ENCODE measurements at places on chromosomes 12 and 14.

DNA sequence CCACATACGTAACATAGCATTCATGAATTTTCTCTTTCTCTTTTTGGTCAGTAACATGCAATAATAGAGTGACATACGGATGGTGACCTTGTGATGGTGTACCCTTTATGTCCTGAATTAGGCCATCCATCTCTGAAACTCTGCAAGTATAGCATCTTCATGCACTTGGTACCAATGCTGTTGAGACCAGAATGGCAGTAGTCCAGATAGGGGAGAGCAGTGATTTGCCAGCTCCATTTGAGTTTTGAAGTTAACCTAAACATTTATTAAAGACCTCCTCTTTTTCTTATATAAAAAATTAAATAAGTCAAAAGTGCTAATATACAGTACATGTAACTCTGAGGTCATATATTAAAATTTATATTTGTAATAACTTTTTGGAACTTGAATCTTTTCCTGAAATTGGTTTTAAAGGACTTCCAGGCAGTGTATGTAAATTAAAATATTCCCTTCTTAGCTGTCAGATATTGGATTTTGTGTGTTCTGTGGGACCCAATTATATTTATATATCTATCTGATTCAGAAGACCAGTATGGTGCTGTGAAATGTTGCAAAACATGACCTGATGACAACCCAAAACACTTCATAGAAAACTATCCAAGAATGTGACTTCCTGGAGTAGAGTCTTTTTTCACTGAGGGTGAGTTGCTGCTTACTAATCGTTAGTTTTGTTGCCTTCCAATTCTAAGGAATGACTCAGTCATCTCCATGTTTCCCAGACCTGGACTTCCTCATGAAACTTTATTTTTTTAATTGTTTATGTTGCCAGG lies 3.5 kb downstream of the ELK3 start:
- no peak for DNase-seq

DNA sequence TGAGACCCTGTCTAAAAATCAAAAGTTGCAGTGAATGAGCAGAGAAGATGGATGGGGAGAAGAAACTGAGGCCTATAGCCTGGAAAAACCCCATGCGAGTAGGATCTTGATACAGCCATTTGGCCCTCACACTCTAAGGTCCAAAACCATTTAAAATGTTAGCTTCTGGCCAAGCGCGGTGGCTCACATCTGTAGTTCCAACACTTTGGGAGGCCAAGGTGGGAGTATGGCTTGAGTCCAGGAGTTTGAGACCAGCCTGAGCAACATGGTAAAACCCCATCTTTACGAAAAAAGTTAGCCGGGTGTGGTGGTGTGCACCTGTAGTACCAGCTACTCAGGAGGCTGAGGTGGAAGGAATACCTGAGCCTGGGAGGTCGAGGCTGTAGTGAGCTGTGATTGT lies 19.8 kb downstream of the VRTN start:
- DNase-seq, result no peak

- no peak for DNase-seq
Observed at GRCh38 chr14:23434488-23435222, 805 bp downstream of the MYH7 start.

GRCh38 chr12:48629541-48629940 lies 52.5 kb downstream of the KANSL2 start:
- DNase-seq, result no peak

DNA sequence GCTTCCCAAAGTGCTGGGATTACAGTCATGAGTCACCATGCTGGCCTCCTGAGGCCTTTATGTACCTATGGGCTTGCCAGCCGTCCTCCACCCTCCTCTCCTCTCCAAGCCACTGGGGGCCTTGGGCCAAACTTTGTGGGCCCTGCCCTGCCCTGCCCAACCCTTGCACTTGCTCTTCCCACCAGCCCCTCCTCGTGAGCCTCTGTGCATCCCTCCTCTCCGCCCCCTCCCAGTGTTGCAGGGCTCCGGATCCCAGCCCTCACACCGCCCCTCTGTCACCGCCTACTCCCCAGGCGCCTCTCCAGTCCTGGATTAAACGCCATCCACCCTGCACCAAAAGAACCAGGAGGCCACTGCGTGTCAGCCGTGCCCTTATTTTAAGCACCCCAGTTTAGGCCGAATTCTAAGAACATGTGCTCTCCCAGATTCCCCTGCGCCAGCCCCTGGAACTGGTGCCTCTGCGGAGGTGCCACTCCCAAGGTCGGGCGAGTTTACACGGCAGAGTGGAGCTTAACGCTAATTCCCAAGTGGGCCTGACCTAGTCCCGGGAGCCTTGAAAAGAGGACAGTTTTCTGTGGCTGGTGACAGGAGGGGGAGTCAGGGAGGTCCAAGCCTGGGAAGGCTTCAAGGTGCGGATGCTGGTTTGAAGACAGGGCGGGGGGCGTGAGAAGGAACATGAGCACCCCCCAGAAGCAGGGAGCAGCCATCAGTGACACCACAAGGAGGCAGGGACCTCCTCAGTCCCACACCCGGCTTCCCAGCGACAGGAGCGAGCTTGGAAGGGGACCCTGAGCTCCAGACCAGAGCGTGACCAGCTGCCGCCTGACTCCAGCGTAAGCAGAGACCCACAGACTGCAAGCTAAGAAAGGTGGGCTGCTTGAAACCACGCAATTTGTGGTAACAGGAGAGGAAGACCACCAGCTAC lies 21.2 kb upstream of the CDCA4 start:
- no peak for DNase-seq

DNA sequence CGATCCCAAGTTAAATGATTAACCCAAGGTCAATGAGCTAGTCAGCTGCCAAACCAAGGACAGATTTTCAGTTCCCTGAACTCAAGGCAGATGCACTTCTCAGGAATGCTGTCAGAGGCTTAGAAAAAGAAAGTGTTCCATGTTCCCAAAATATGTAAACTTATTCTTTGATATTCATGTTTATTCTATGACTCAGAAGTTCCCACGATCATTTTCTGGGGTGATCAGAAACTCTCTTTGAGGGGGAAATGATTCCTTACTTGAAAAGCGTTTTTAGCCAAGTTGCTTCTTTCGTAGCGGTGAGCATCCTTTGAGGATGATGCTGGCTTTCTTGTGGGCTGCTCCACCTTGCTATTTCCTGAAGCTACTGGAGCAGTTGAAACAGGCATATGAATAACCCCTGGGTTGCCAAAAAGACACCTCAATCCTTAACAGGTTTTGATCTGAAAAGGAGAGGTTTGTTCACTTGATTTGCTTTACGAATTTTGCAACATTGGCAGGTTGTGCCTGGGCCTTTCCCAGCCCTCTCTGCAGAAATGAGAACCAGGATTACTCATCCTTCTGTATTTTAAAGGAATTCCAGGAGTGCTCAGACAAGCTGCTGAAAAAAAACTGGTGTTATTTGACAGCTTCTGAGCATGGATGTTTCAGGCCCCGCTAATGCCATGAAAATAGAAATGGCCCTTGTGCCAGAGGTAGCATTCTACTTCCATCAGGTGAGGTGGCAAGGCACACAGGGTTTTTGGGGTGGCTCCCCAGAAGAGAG lies 121.4 kb upstream of the HIF1A start:
- DNase-seq, result no peak

GRCh38 chr12:64560396-64561301 lies 49.6 kb upstream of the RASSF3 start:
- DNase-seq, result no peak

GRCh38 chr12:92493816-92494215 lies 209.0 kb upstream of the PLEKHG7 start:
- no peak for DNase-seq

DNA sequence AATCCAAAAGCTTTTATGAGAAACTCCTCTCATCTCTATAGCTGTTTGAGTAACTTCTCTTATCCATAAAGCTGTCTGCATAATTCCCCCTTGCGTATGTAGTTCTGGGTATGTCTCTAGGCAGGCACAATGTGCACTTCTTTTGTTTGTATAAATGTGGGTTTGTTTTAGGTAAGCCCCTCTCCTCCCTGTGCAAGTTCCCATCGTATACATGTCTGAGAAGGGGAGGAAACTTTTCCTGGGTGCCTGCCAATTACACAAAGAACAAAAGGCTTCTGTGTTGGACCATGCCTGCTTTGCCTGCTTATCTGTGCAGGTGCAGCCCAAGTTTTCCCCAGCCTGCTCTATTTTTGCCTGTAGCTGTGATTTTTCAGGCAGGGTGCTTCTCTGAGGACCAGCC lies 96.7 kb downstream of the CCER1 start:
- no peak for DNase-seq

DNA sequence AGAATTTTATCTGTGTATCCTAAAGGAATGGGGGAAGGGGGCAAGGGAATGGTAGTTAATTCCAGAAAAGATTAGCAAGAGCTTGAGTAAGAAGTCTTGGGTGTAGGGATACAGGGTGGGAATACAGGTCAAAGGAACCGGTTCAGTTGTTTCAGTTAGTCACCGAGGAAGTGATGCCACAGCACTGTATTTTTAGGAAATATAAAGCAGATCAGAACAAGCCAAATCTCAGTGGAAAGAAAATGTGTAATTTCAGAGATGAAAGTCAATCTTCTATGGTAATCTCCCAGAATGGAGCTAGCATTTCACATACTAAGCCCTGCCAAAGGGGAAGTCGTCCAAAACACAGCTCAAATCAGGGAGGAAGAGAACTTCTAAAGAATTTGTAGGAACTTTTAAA lies 4.7 kb upstream of the TUBA1C start:
- no peak for DNase-seq

DNA sequence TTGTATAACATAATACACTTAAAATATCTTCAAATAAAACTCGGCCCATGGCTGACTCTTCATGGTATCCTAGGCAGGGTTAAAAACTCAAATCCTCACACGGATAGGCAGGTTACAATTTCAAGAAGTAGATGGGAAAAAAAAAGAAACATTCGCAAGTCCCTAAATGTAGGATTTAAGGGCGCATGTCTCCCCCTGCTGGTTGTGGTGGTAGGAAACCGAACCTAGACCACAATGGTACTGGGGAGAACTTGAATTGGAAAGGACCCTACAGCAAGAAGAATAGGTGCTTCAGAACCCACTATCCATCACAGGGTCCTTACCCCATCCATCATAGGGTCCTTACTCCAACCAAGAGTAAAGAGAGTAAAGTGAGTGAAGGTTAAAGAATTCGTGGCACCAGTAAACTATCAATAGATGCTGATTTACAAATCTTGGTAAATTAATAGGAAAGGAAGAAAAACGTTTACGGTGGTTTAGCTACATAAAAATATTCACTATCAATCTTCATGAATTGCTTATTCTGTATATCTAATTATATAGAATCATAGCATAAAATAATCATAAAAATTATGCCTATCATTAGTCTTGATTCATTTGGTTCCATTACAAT lies 3.3 kb upstream of the CIPC start:
- peak; percentile 83 for DNase-seq

- DNase-seq, result no peak
Observed at GRCh38 chr12:103560604-103561101, 26.4 kb upstream of the STAB2 start.

GRCh38 chr12:40552868-40553267 lies 139.4 kb upstream of the CNTN1 start:
- DNase-seq, result no peak

DNA sequence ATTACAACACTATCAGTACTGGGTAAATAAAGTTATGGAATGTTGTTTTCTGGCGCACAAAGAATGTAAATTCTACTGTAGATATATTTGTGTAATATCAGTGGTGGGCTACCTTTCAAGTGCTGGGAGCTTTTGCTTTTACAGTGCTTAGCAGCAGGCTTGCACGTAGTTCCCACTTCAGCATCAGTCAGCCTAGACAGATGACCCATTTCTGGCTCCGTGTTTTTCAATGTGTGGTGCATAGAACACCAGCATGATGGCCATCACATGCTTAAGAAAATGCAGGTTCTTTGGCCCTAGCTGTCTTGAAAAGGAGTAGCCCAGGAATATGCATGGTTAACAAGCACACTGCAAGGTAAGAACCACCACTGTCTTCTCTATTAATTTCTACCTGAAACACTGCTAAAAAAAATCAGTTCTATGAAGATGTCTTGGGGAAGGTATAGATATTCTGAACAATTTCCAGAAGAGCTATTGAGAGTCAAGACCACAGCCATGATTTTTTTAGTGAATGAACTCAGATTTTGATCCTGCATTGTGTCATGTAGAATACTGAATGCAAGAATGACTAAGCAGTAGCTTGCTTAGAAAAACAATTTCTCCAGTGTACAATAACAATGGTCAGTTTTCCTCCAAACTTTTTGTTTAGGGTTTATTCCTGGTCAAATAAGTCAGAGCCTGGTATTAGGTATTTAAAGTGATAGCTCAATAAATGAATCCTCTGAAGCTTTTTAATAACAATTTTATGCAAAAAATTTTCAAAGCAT lies 195.7 kb downstream of the AKAP6 start:
- DNase-seq, result no peak

DNA sequence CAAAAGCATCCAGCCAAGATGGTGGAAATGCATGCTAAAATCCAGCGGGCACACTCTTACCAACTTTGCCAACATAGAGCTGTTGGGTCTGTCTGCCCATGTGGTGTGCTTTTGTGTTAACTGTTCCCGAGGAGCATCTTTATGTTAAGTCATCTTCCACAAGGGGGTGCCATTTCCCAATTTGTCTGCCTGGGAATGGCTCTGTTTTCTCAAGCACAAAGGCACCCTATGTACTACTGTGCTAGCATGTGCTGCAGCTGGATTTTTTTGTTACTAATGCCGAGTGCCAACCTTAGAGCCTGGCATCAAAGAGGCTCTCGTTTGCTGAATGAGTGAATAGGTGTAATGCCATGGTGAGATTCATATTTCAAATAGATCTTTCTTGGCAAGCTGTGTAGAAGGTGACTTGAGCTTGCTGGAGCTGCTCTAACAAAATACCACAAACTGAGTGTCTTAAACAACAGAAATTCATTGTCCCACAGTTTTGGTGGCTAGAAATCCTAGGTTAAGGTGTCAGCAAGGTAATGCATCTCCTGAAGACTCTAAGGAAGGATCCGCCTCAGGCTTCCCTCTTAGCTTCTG lies 74.3 kb downstream of the TRHDE start:
- peak; percentile 3 for DNase-seq

- no peak for DNase-seq
Observed at GRCh38 chr12:32706335-32707024, 27.4 kb downstream of the DNM1L start.

DNA sequence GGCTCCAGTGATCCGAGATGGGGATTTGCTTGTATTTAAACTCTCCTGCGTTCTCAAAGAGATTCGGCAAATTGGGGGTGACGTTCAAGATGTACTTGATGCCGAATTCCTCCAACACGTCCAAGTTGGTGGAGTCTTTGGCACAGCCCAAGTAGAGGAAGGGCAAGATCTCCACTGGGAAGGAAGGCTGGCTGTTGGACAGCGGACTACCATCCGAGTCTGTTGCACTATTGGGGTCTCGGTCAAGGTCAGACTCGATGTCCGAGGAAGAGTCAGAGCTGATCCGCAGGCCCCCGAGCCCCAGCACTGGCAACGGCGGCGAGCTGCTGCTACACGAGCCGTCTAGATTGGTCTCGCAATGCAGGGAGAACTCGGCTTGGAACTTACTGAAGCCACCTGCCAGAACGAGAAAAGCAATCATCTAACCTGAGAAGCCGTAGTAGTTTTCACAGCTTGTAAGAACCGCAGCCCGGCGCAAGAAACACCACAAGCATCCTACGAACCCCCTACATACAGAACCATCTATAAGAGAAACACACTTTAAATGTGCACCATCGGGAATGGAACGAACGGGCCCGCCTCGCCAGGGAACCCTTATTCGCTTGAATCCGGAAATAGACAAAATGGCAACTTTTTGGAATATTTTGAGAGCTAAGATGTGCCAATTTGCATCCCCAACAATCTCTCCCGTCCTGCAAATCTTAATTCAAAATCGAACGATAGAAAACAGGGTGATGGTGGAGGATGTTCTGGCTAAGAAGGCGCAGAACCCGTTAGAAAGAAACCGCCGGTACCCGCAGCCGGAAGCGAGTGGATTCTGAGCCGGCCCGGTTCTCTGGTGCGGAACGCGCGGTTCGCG lies 1.4 kb downstream of the DUSP6 start:
- no peak for DNase-seq

GRCh38 chr12:102601621-102602020 lies 121.3 kb upstream of the IGF1 start:
- DNase-seq, result no peak

Measured in stimulated activated effector memory CD8-positive, alpha-beta T cell treated with anti-CD3 and anti-CD28 coated beads, Interleukin-12 subunit alpha, Interleukin-12 subunit beta, amount 100 ng/mL, for 72 hours (primary cell).